Psoas muscle (tissue), 8 donors: ENCODE measurements at places on chromosomes 6 and 20. TPM values are rescaled to one million over a fixed set of nuclear protein-coding genes. Genes with fewer than 3 reads are reported as not detected.
A peak's percentile ranks its signal among the peaks of the same experiment; 100 is the strongest.

The XKR7 gene
- 0.02 TPM for total RNA-seq

The SAMD10 gene
- total RNA-seq, result 0.56 TPM

The ETV7 gene
- total RNA-seq, result not detected

The MATN4 gene
- total RNA-seq, result not detected

The CTSZ gene
- total RNA-seq, result 42.4 TPM

The SALL4 gene
- not detected for total RNA-seq

The TRIM26 gene
- total RNA-seq, result 14.1 TPM

- H3K27ac ChIP-seq, result peak overlapping the region; percentile 53
- no peak for DNase-seq
- H3K27me3 ChIP-seq, result no peaks in the 10 kb centered on the region
- peaks cover 56% of the 10 kb centered on the region for H3K4me1 ChIP-seq
These were observed 8.0 kb downstream of the KIF13A start for GRCh38 chr6:17979479-17979878.

DNA sequence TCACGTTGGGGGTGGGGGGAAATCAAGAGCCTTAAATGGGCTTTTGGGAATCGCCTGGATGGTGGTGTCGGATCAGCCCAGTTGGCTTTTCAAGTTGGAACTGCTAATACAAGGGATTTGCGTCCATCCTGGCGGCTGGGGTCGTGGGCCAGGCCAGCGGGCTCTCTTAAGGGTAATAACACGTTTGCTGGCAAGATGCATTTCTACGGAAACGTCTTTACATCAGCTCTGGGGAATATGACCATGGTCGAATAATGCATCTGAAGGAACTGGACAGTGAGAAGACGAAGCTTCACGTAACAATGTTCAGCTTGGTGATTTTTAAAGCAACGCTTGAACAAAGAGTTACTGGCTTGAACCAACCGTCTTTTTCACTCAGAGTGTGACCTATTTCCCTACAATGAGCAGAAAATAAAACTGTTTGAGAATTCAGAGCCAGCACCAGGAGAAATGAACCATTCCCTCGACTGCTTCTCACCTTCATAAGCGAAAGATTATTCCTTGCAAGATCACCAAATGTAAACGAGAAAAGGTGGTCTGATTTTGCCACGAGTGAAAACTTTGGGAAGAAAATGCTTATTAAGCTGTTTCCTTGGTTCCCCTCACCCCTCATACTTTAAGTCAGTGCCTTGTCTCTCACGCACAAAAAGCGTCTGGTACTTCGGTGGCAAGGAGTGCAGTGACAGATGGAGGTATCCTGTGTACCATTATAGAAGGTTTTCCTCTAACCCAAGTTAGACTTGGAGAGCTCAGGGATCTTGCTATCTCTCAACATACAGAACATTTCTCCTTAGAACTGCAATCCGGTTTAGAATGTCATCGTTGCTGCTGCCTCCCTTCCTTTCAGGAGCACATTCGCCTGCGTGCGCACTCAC lies 1.4 kb upstream of the MARCKS start:
- peak overlapping the region; percentile 96 for H3K4me3 ChIP-seq
- peak overlapping the region; percentile 95 for H3K27ac ChIP-seq
- no peaks in the 10 kb centered on the region for H3K27me3 ChIP-seq
- H3K4me1 ChIP-seq, result peaks cover 5% of the 10 kb centered on the region

DNA sequence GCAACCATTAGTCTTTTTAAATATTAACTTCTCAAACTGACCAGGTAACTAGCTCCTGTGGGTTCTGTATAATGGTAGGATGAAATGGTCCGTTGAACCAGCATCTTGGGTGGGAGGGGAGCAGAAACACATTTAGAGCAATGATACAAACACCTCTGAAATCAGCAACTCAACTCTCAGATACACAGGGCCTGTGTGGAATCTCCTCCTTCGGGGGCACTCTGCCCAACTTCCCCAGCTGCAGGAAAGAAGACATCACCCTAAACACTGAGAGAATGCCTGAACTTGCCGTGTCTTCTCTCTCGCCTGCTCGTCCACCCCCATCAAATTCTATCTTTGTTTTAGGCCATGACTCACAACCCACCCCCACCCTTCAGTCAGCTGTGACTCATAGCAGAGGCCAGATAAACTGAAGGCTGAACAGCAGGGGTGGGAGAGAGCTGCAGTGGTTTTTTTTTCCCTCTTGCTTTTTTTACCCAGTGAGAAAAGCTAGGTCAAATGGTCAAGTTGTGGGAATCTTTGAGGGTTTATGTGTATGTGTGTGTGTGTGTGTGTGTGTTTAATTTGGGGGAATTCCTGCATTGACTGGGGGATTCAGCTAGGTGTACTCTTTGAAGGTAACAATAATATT lies 593.4 kb upstream of the JAG1 start:
- H3K4me1 ChIP-seq, result peaks cover 11% of the 10 kb centered on the region
- peak; percentile 27 for DNase-seq

DNA sequence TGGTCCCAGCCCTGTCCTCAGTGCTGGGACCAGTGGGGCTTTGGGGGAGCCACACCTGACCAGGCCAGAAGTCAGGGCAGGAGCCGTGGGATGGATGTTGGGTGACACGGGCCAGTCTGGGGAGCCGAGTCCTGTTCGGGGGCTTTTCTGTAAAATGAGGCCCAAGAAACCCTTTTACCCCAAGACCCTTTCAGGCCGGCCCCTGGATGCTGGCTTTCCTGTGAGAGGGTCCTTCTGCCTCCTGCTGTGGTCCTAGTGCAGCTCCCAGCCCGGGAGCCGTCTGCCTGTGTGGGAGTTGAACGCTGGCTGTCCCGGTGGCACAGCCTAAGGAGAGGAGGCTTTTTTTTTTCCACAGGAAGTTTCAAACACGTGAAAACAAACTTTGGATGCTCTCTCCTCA lies 123.2 kb downstream of the TMEM242 start:
- H3K36me3 ChIP-seq, result peaks cover 77% of the 10 kb centered on the region
- DNase-seq, result no peak
- no peak overlapping the region for H3K27ac ChIP-seq
- H3K27me3 ChIP-seq, result no peaks in the 10 kb centered on the region
- peaks cover 16% of the 10 kb centered on the region for H3K4me1 ChIP-seq

- no peaks in the 10 kb centered on the region for H3K36me3 ChIP-seq
- no peak overlapping the region for H3K4me3 ChIP-seq
- DNase-seq, result no peak
- no peak overlapping the region for H3K27ac ChIP-seq
These were observed 59.1 kb upstream of the CCN6 start for GRCh38 chr6:111994791-111995190.

DNA sequence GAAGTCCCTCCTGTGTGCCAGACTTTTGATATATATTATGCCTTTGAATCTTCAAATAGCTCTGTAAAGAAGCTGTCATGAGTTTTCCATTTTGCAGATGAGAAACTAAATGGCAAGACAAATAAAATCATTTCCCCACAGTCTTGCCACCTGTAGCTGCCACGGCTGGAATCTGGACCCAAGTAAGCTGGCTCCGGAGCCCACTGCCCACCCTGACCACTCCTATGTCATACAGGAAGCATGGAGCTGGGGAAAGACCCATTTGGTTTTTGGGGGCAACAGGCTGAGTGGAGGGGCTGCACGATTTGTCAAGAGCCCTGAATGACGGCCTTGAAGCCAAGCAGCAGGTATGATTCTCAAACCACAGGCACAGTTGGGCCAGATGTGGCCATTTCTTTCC lies 10.0 kb upstream of the SIRPA start:
- H3K4me3 ChIP-seq, result no peak overlapping the region
- H3K27me3 ChIP-seq, result no peaks in the 10 kb centered on the region
- H3K4me1 ChIP-seq, result peaks cover 16% of the 10 kb centered on the region
- DNase-seq, result peak; percentile 13
- no peak overlapping the region for H3K27ac ChIP-seq
- no peaks in the 10 kb centered on the region for H3K36me3 ChIP-seq

DNA sequence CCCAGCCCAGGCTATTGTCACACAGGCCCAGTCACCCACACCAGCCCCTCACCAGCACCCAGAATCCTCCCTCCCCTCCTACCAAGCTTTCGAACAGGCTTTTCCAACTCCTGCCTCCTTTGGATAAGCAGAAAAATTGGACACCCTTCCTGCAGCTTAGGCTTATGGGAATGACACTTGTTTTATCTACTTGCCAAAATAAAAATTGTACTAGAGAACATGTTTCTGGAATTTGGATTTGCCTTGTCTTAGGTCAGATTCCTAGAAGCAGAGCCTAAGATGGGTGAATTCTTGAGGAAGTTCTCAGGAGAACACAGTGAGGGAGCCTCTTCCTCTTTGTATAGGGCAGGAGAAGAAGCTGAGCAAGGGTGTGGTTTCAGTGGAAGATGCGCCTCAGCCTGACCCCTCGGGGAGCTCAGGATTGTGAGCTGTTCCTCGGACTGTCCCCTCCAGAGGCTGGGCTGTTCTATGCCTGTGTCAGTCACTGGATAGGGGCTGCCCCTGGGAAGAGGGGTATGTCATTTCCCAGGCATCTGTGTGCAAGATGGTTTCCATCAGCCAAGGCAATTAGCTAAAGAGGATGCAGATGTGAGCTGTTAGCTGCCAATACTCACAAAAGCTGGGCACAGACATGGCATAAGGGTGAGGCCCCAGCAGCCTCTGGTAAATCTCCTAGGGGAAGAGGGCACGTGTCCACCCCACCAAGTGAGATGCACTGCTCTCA lies 33.9 kb downstream of the ITPR3 start:
- H3K4me3 ChIP-seq, result no peak overlapping the region
- H3K27ac ChIP-seq, result no peak overlapping the region
- no peak for DNase-seq
- H3K36me3 ChIP-seq, result no peaks in the 10 kb centered on the region

DNA sequence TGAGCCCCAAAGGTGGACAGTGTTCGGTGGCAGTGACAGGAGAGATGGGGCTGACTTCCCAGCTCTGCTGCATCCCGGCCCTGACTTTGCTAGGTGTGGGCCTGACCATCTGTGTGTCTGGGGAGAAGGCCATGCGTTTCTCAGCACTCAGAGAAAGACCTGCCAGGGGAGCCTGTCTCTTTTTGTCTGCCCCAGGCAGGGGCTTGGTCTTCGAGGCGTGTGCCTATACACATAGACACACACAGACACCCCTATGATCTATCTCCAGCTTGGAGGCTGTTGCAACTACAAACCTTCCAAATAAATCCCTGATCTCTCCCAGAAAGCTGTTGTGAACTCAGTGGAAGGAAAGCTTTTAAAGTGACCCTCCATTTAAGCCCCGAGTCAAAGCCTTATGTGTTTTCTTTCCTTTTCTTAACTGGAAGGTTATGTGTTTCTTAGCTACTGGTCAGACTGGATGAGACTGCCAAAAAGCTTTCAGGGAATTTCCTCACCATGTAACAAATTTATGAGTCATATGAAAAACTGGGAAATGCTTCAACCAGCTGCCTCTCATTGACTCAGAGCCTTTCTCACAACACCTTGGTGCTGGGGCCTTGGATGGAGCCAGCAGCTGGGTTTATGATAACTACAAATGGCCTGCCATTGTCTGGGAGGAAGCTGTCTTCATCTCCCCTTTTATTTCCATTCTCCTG lies 102.6 kb downstream of the CDC5L start:
- H3K4me1 ChIP-seq, result no peaks in the 10 kb centered on the region
- no peaks in the 10 kb centered on the region for H3K27me3 ChIP-seq
- DNase-seq, result no peak
- H3K36me3 ChIP-seq, result no peaks in the 10 kb centered on the region

GRCh38 chr6:14066782-14067406 lies 50.7 kb upstream of the CD83 start:
- H3K4me1 ChIP-seq, result no peaks in the 10 kb centered on the region
- H3K27me3 ChIP-seq, result no peaks in the 10 kb centered on the region
- no peak overlapping the region for H3K4me3 ChIP-seq
- no peak for DNase-seq

DNA sequence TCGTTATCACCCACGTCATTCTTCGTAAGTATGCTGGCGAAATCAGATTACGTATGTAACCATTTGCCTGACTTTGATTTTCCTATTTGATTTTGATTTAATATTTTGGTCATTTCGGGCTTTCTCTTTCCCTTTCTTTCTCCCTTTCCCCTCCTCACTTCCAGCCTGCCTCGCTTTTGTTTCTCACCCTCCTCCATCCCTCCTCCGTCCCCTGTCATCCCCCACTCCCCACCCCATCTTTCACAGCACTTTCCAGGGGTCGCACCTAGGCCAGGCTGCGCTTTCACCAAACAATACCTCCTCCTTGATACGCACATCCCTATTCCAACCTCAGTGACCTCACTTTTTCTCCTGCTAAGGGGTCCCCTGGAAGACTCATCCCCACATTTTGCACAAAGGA lies 194.6 kb upstream of the SNX9 start:
- no peaks in the 10 kb centered on the region for H3K36me3 ChIP-seq
- peaks cover 8% of the 10 kb centered on the region for H3K4me1 ChIP-seq
- H3K27ac ChIP-seq, result no peak overlapping the region

GRCh38 chr20:55116598-55116997 lies 641.2 kb downstream of the DOK5 start:
- H3K36me3 ChIP-seq, result no peaks in the 10 kb centered on the region
- H3K27me3 ChIP-seq, result no peaks in the 10 kb centered on the region
- no peak overlapping the region for H3K4me3 ChIP-seq

GRCh38 chr6:165834613-165835259 lies 171.7 kb upstream of the PDE10A start:
- H3K27ac ChIP-seq, result no peak overlapping the region
- no peak for DNase-seq
- no peak overlapping the region for H3K4me3 ChIP-seq
- peaks cover 3% of the 10 kb centered on the region for H3K27me3 ChIP-seq

GRCh38 chr20:23258747-23259121 lies 91.9 kb upstream of the NXT1 start:
- peak overlapping the region; percentile 53 for H3K27ac ChIP-seq
- H3K27me3 ChIP-seq, result no peaks in the 10 kb centered on the region
- no peaks in the 10 kb centered on the region for H3K36me3 ChIP-seq
- no peak for DNase-seq

GRCh38 chr6:79077715-79078074 lies 359 bp downstream of the PHIP start:
- H3K27me3 ChIP-seq, result no peaks in the 10 kb centered on the region
- H3K36me3 ChIP-seq, result no peaks in the 10 kb centered on the region
- H3K27ac ChIP-seq, result peak overlapping the region; percentile 97

DNA sequence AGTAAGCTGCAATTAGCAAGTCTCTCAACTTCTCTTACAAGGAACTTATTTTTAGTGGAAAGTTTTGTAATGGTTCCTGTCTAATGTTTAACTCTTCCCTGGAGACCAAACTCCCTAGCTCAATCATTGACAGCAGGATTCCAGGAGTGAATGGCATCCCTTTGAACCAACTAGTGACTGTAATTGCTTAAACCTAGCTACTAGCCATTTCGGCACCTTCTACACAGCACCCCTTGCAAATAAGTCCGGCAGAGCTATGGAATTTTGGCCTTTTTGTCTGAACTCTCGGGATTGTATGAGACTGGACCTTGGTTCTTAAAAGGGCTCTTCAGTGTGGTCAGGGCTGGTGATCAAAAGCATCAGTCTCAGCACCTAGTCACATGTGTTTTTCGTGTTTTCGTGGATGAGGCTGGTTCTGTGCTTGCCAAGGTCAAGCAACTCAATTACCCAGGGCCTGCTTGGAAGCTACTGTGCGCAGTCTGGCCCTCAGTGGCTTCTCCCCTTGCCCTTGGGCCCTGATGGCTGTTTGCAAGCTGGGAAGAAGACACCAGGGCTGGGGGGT lies 135.3 kb upstream of the NEDD9 start:
- no peak overlapping the region for H3K4me3 ChIP-seq
- H3K4me1 ChIP-seq, result no peaks in the 10 kb centered on the region
- H3K36me3 ChIP-seq, result no peaks in the 10 kb centered on the region
- no peak for DNase-seq
- no peaks in the 10 kb centered on the region for H3K27me3 ChIP-seq

GRCh38 chr6:89270951-89271721 lies 44.0 kb downstream of the GABRR2 start:
- H3K27me3 ChIP-seq, result no peaks in the 10 kb centered on the region
- DNase-seq, result no peak
- no peak overlapping the region for H3K27ac ChIP-seq

GRCh38 chr6:152022303-152022702 lies 214.8 kb downstream of the ESR1 start:
- no peak overlapping the region for H3K4me3 ChIP-seq
- peaks cover 3% of the 10 kb centered on the region for H3K4me1 ChIP-seq
- H3K27ac ChIP-seq, result no peak overlapping the region
- no peak for DNase-seq
- H3K36me3 ChIP-seq, result no peaks in the 10 kb centered on the region
